ENCODE measurements at places on chromosomes 12 and 14.

- no peak for DNase-seq
Observed at GRCh38 chr12:57628280-57629191, 4.5 kb downstream of the B4GALNT1 start.

GRCh38 chr12:104538891-104539462 lies 82.2 kb downstream of the CHST11 start:
- no peak for DNase-seq

GRCh38 chr14:86221000-86221399 lies 691.1 kb downstream of the FLRT2 start:
- no peak for DNase-seq

DNA sequence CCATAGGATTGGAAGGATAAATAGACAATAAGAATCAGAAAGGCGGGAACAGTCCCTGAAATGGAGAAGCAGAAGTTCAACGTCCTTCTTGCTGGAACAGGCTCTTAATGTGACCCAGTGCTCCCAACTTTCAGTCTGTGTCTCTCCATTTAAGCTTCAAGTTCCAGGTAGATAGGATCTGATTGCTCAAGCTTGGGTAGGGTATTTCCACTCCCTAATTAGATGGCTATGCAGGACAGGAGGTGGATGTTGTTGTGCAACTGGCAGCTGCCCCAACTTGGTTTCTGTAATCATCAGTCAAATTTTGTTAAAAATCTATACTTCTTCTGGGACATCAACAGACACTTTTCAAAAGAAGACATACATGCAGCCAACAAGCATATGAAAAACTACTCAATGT lies 266.2 kb downstream of the C12orf75 start:
- DNase-seq, result no peak

- DNase-seq, result no peak
Observed at GRCh38 chr14:81927070-81927469, 393.4 kb upstream of the SEL1L start.

DNA sequence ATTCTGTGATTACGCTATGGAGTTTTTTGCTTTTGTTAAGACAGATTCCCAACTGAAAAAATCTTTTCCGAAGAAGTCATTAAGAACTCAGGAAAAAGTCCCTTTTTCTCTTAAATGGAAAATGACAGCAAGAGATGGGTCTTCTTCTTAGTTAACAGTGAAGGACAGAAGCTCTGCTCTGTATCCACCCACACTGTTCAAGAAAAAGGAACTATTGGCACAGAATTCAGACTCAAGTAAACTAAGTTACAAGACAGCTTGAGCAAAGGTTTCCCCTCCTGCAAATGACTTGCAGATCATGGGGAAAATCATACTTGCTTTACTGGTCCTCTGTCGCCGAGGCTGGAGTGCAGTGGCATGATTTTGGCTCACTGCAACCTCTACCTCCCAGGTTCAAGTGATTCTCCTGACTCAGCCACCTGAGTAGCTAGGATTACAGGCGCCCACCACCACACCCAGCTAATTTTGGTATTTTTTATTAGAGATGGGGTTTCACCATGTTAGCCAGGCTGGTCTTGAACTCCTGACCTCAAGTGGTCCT lies 137.1 kb upstream of the AEBP2 start:
- no peak for DNase-seq

- DNase-seq, result no peak
Observed at GRCh38 chr14:61221906-61222305, 59.2 kb downstream of the TMEM30B start.

DNA sequence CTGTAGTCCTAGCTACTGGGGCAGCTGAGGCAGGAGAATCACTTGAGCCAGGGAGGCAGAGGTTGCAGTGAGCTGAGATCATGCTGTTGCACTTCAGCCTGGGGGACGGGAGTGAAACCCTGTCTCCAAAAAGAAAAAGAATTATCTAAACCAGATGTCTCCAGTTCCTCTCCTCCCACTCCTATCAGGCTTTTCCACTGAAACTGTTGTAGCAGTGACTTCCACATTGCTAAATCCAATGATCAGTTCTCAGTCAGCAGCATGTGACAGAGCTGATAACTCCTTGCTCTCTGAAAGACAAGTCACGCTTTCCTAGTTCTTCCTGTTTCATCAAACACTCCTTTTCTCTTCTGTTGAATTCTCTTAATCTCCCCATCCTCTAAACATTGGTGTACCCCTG lies 8.6 kb downstream of the SLC38A6 start:
- DNase-seq, result no peak

DNA sequence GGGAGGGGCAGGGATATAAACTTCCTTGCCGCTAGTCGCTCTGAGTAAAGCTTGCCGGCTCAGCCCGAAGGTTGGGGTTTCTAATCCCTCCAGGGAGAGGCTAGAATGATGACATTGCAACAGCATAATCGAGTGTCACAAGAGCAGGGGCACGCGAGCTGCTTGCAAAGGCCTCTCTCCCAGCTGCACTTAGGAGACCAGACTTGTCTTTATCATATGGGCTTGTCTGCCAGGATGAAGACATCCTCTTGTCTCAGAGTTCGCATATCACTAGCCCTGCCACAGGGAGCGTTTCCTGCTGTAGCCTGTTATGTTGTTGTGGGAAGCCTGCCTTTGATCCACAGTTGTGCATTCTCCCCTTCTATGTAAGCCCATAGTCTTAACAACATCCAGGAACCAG lies 180.0 kb downstream of the ESR2 start:
- DNase-seq, result no peak

DNA sequence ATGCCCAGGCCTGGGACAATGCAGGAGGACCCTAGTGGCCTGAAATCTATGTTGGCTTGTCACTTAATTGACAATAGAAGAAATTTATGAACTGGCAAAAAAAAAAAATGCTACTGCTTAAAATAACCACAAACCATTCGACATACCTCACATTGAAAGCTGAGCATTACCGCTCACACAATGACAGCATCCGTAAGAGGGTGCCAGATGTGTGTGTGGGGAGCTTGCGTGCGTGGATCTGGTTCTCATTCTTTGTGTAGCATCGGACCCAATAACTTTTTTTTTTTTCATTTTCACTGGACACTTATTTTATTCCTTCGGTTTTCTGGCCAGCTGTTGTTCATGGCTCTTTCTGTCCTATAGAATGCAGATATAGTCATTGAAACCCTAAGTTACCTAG lies 216.7 kb downstream of the VRK1 start:
- DNase-seq, result no peak

GRCh38 chr14:105118646-105119407 lies 49.7 kb downstream of the JAG2 start:
- no peak for DNase-seq

GRCh38 chr12:28974166-28974565 lies 174.9 kb upstream of the FAR2 start:
- DNase-seq, result no peak

DNA sequence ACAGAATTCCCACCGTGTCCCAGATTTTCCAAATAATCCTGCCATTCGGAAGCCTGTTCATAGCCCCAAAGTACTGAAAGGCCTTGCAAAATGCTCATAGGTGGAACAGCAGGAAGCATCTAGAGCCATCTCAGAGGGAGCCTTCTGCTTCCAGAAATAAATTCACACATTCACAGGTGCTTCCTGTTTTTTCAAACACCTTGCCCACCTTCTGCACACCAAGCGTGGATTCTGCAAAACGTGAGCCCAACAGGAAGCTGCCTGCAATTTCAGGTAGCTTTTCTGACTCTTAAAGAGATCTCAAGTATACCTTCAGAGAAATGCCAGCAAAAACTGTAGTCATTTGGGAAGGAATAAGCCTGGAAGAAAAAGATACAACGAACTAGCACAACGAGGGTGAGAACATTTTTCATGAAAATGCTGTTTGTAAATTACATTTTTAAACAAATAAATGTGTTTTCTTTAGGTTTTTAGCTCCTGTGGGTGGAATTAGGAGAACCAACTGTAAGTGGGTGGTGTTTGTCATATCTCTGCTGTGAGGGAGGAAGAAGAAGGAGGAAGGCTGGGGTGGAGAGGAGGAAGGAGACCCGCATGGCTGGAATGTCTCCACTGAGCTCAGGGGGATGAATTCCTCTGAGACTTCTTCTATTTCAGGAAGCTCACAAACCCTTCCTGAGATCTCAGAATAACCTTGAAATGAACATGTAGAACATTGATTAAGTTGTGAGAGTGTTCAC lies at the start of gene IFNG-AS1:
Gene IFNG-AS1 (plus strand): TSS at position 264 of the 737 bp plus-strand sequence.
- DNase-seq, result peak; percentile 25

DNA sequence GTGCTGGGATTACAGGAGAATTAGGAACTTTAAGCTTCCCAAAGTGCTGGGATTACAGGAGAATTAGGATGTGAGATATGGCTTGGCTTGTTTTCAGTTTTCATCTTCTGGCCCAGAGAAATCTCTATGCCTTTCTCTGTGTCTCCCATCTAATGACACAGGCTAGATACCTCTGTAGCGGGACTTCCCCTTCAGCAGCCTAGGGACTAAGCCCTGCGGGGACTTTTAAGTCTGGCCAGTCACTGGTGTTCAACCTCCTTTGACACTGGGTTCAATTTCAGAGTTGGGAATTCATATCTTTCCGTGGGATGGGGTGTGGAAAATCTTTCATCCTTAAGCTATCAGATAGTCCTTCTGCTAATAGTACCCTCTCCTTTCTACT lies 6.2 kb downstream of the RFC5 start:
- no peak for DNase-seq

- DNase-seq, result no peak
Observed at GRCh38 chr12:64900540-64900939, 76.1 kb downstream of the TBC1D30 start.

- DNase-seq, result no peak
Observed at GRCh38 chr12:30999723-31000122, 73.2 kb downstream of the TSPAN11 start.

GRCh38 chr14:90616881-90617280 lies 199.3 kb downstream of the TTC7B start:
- no peak for DNase-seq

GRCh38 chr12:94263905-94264561 lies 115.7 kb downstream of the PLXNC1 start:
- DNase-seq, result no peak

DNA sequence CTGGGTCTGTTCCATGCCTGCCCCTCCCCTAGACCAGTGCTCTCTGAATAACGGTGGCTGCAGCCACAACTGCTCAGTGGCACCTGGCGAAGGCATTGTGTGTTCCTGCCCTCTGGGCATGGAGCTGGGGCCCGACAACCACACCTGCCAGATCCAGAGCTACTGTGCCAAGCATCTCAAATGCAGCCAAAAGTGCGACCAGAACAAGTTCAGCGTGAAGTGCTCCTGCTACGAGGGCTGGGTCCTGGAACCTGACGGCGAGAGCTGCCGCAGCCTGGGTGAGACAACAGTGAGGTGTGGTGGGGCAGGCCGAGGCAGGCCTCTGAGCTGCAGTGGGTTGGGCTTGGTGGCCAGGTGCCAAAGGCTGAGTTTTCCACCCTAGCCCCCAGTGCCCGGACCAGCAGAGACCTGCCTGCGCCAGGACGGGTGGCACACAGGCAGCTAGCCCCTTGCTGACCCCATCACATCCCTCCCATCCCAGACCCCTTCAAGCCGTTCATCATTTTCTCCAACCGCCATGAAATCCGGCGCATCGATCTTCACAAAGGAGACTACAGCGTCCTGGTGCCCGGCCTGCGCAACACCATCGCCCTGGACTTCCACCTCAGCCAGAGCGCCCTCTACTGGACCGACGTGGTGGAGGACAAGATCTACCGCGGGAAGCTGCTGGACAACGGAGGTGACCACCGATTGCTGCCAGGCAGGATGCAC lies 28.2 kb upstream of the LRP1-AS start:
- DNase-seq, result peak; percentile 81

- DNase-seq, result peak; percentile 16
Observed at GRCh38 chr12:29782871-29783772, 620 bp downstream of the TMTC1 start.

DNA sequence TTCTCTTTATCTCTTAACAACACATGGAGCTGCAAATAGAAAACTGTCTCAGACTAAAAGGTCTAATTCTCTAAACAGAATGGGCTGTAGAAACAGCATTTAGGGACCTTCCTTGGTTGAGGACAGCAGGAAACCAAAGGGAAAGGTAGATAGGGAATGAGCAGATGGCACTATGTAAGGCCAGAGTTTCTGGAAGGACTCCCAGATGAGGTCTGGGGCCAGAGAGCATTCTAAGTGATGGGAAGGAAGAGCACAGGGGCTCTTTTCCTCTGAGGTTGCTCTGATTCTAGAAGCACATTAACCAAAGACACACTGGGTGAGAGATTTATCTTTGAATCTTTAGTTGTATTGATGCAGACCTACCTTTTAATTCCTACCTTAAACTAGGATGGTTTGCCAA lies 79.4 kb downstream of the TPH2 start:
- DNase-seq, result no peak

DNA sequence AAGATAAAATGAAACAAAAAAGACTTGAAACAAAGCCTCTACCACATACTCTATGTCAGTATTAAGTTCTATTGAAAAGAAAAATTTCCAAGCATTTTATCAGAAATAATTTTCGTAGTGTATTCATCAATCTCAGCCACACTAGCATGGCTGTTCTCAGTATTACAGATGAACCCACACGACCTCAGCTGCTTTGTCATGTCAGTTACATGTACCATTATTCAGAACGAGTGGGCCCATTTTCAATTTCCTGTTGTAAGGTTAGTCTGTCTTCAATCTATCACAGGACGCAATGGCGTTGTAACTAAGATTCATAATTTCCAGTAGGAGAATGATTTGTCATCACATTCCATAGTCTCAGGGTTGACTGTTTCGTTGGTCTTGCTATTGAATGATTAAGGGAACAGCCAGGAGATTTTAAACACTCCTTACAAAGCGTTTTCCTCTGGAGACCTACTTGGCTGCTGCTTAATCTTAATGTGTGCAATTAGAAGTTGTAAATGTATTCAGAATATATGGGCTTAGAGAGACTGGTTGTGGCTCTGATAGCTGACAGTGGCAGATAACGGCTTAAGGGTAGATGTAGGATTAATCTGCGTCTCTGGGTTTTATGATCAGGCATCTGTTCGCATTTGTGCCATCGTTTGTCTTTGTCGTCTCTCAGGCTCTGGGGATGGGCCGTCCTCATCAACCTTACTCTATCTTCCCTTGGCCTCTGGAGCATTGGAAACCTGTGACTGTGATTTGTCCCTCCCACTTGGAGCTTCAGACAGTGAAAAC lies 65.4 kb downstream of the GLT1D1 start:
- peak; percentile 50 for DNase-seq

DNA sequence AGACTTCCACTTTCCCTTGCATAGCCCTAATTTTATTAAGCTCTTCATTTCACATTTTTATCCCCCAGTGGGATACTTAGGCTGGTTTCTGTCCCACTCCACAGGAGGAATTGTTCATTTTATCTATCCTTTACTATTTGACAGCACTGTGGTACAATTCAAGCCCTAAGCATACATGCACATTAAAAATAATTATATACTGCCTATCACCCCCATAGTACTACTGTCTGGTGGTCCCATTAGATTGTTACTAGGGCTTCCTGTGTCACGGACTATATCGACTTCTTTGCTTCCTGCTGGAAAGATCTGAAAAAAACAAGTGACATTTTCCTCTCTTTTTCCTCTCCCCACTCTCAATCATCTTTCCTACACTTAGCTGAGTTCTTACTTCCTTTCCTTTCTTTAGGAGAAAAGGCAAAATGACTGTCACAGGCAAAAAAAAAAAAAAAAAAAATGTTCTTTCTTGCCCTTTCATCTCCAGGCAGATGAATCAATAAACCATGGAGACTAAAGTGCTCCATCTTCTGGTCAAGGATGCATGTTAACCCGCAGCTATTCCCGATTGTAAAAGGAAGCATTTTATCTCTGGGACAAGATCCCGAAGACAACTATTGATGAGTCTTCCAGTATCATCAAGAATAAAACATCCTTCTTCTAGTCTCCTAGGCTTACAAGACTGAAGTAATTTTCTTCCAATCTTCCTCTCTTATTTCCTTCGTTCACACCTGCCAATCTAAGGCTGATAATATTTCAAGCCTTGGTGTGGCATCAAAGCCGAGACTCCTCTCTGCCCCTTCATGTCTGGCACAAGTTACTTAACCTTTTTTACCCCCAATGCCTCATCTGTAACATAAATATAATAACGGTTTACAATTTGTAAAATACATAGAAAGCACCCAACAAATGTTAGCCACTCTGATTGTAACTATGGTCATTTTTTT lies 94.4 kb upstream of the PLEKHG7 start:
- DNase-seq, result no peak
